ENCODE measurements at places on chromosomes 3 and 15. TPM values are rescaled to one million over a fixed set of nuclear protein-coding genes. Genes with fewer than 3 reads are reported as not detected.

Gene KCNH8
- total RNA-seq: under 0.01 TPM

Gene BCL6
- total RNA-seq: 283 TPM

Gene ZCWPW2
- 2.3 TPM for total RNA-seq

Gene KBTBD13
- 0.15 TPM for total RNA-seq

Gene KNG1
- not detected for total RNA-seq

Gene MESP2
- 0.64 TPM for total RNA-seq

Gene CCDC39
- 0.32 TPM for total RNA-seq

DNA sequence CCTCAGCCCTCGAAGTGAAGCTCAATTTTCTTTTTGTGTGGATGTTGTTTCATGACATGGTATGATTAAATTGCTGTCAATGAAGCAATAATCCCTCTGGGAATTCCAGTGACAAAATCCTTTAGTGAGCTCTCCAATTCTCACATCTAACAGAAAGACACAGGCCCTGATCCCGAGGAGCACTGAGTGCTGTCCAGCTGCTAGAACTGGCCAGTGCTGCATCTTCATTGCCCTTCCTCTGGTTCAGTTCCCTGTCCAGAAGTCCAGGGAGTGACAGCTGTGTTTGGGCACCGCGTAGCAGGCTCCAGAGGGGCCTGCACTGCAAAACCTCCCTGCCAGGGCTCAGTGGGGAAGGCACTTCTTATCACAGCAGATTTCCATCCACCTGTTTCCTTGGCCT lies 516.8 kb upstream of the ATP11B start:
- H3K36me3 ChIP-seq: no peaks in the 10 kb centered on the region
- H3K4me3 ChIP-seq: no peak overlapping the region
- no peaks in the 10 kb centered on the region for H3K4me1 ChIP-seq
- DNase-seq: no peak
- H3K27me3 ChIP-seq: no peaks in the 10 kb centered on the region

GRCh38 chr3:135490219-135490915 lies 475.2 kb upstream of the PPP2R3A start:
- no peak for DNase-seq
- H3K36me3 ChIP-seq: no peaks in the 10 kb centered on the region
- H3K4me3 ChIP-seq: no peak overlapping the region
- no peaks in the 10 kb centered on the region for H3K4me1 ChIP-seq
- H3K27me3 ChIP-seq: no peaks in the 10 kb centered on the region

GRCh38 chr3:153410517-153410916 lies 248.5 kb downstream of the RAP2B start:
- no peak overlapping the region for H3K4me3 ChIP-seq
- H3K36me3 ChIP-seq: no peaks in the 10 kb centered on the region
- H3K27ac ChIP-seq: no peak overlapping the region
- DNase-seq: no peak
- no peaks in the 10 kb centered on the region for H3K4me1 ChIP-seq

DNA sequence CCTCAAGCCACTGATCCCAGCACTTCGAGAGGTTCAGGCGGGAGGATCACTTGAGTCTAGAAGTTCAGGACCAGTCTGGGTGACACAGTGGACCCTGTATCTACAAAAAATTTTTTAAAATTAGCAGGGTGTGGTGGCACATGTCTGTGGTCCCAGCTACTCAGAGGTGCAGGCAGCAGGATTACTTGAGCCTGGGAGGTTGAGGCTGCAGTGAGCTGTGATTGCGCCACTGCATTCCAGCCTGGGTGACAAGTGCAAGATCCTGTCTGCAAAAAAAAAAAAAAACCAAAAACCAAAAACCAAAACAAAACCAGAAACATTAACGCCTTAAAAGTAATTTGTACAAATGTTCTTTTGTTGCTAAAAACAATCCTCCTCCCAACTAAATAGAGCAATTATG lies 27.9 kb upstream of the SLC12A8 start:
- H3K27me3 ChIP-seq: no peaks in the 10 kb centered on the region
- no peak for DNase-seq
- no peak overlapping the region for H3K4me3 ChIP-seq
- H3K36me3 ChIP-seq: no peaks in the 10 kb centered on the region

GRCh38 chr15:40498418-40498817 lies 27.6 kb downstream of the CHST14 start:
- H3K4me1 ChIP-seq: no peaks in the 10 kb centered on the region
- no peak overlapping the region for H3K27ac ChIP-seq
- no peak for DNase-seq
- no peak overlapping the region for H3K4me3 ChIP-seq

DNA sequence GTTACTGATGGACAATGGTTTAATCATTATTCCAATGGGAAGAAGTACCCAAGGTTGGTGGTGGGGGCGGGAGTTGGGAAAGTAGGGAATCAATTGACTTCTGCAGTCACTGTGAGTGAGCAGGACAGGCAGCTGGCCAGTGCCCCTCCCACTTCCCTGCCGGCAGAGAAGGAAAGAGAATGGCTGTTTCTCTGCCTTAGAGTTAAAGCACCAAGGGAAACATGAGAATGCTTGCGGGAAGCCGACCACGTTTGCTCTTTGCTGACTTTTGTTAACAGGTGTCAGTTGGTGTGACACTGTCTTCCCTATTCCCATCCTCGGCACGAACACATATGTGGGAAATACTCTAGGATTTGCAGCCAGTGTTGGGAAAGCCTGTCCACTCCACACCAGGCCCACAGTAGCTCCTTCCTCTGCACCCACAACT lies 33.5 kb upstream of the MFSD1 start:
- H3K4me3 ChIP-seq: peak overlapping the region; percentile 8
- H3K27me3 ChIP-seq: no peaks in the 10 kb centered on the region
- peak overlapping the region; percentile 91 for H3K27ac ChIP-seq
- H3K36me3 ChIP-seq: no peaks in the 10 kb centered on the region
- peak; percentile 65 for DNase-seq

- no peaks in the 10 kb centered on the region for H3K4me1 ChIP-seq
- H3K36me3 ChIP-seq: no peaks in the 10 kb centered on the region
- H3K27me3 ChIP-seq: no peaks in the 10 kb centered on the region
- no peak for DNase-seq
- H3K27ac ChIP-seq: no peak overlapping the region
- no peak overlapping the region for H3K4me3 ChIP-seq
These were observed 64.1 kb downstream of the BTD start for GRCh38 chr3:15665510-15666150.

DNA sequence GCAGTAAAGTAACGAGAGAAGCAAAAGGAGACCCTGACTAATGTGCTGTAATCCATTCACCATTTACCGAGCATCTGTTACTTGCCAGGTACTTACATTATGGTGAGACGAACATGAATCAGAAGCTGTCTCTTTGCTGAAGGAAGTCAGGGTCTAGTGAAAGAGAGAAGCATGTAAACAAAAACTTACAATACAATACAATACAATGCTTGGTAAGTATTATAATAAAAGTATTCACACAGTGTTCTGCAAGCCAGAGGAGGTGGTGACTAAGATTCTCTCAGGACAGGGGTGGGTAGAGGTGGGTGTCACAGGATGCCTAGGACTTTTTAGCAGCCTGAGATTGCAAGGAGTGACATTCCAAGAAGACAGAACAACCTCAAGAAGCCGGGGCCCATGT lies 50.2 kb upstream of the MGA start:
- H3K4me1 ChIP-seq: no peaks in the 10 kb centered on the region
- no peaks in the 10 kb centered on the region for H3K36me3 ChIP-seq
- no peaks in the 10 kb centered on the region for H3K27me3 ChIP-seq

DNA sequence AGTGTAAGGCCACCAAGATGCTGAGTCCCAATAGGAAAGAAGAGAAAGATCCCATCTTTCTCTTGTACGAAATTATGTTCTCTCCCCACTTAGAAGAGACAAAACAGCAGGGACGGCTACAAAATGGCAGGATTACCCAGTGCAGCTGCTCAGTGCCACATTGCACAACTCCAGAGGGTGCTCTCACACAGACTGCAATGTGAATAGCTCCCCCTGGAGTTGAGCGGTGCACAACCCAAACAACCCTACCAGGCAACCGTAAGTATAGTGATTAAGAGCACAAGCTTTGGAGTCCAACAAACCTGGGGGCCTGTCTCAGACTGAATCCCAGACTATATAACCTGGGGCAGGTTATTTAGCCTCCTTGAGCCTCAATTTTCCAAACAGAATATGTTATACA lies 3.1 kb upstream of the BHLHE40 start:
- H3K4me3 ChIP-seq: no peak overlapping the region
- H3K4me1 ChIP-seq: no peaks in the 10 kb centered on the region
- no peaks in the 10 kb centered on the region for H3K36me3 ChIP-seq
- no peaks in the 10 kb centered on the region for H3K27me3 ChIP-seq
- DNase-seq: no peak

DNA sequence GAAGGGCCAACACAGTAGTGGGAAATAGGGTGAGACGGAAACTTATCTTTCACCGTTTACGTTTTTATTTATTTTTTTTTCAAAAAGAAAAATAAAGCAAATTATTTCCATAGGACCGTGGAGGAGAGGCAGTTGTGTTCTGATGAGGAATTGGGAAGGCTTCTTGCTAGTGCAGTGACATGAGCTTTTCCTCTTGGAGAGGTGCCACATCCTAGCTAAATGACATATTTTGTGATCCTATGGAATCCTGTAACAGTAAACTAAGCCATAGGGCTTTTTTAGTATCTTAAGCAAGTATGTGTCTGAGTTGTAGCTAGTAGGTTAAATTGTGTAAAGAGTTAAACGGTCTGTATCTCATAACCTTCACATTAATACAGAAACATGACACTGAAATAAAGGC lies 609.9 kb downstream of the RBMS3 start:
- no peak for DNase-seq
- no peak overlapping the region for H3K27ac ChIP-seq
- no peaks in the 10 kb centered on the region for H3K4me1 ChIP-seq
- H3K36me3 ChIP-seq: no peaks in the 10 kb centered on the region
- H3K4me3 ChIP-seq: no peak overlapping the region

DNA sequence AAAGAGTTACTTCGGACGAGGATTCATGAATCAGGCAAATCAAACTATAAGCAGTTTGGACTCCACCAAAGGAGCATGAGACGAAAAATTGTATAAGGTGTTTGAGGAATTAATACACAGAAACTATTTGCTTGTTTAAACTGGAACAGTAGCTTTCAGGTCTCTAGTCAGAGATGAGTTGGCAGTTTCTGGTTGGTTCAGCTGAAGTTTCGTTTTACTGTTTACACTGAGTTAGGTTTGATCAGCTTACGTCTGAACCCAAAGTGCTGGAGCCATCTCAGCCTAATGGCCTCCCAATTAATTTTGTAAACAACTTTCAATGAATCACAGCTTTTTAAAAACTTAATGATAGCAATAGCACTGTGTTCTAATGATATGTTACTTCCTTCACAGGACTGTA lies 703.7 kb downstream of the NLGN1 start:
- H3K27ac ChIP-seq: no peak overlapping the region
- no peaks in the 10 kb centered on the region for H3K36me3 ChIP-seq
- H3K4me3 ChIP-seq: no peak overlapping the region
- no peaks in the 10 kb centered on the region for H3K4me1 ChIP-seq

DNA sequence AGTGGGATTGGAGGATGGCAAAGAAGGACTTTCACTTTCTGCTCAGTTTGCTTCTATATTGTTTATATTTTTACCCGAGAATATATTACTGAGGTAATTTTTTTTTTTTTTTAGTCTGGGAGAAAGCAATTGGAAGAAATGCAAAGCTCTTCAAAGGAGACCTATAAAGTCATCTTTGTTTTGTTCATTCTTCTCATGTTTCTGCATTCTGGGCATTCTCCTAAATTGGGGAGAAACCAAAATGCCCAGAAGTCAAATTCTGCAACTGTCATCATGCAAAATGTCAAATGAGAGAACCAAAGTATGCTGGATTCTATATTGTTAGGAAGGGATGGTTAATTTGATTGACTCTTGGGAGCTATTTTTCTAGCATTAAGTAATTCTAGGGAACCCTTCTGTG lies 168.3 kb upstream of the TSC22D2 start:
- H3K4me1 ChIP-seq: peaks cover 5% of the 10 kb centered on the region
- H3K36me3 ChIP-seq: no peaks in the 10 kb centered on the region
- H3K27me3 ChIP-seq: no peaks in the 10 kb centered on the region
- DNase-seq: no peak
- no peak overlapping the region for H3K4me3 ChIP-seq
- H3K27ac ChIP-seq: no peak overlapping the region

GRCh38 chr3:50345586-50346234 lies at the start of gene ZMYND10:
Gene ZMYND10, minus strand, starts transcription at chr3:50345732. Its CDS starts 153 bp downstream, at chr3:50345579.
- H3K27ac ChIP-seq: peak within 1 kb of the TSS; percentile 25
- H3K27me3 ChIP-seq: no peaks in the 10 kb centered on the region
- peak within 1 kb of the TSS; percentile 32 for H3K4me3 ChIP-seq
- peak; percentile 74 for DNase-seq
- no peaks in the 10 kb centered on the region for H3K36me3 ChIP-seq
